ENCODE measurements at places on chromosomes 16 and 17.

DNA sequence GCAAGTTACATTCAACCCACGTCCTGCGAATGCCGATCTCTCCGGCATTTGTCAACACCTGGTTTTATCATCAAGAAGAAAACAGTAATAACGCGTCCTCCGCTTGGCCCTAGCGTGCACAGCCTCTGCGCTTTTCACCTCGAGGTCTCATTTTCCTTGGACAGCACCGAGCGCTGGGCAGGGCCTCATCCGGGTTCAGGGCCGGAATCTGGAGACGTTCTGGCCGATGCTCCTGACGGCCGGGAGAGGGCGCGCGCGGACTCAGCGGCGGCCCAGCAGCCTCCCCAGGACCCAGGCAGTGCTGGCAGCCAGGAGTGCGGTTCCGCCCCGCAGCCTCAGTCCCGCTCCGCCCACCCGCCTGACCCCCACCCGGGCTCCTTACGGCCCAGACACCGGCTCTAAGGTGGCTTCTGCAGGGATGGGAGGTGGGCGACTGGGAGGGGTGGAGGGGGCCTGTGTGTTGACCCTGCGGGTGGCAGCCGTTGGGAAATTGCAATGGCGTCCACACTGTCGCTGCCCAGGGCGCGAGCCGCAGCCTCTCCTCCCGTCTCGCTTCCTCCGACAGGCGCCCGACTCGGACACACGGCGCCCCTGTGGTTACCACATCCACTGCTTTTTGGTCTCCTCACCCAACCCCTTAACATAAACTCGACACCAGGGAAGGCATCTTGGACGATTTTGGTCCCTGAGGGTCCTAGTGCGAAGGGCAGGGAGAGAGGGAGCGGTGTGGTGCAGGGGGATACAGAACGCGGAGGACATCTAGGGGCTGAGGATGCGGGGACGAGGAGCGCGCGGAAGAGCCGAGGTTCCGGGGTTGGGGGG is 7.4 kb upstream of the FLYWCH1 start:
- peak; percentile 76 for DNase-seq

DNA sequence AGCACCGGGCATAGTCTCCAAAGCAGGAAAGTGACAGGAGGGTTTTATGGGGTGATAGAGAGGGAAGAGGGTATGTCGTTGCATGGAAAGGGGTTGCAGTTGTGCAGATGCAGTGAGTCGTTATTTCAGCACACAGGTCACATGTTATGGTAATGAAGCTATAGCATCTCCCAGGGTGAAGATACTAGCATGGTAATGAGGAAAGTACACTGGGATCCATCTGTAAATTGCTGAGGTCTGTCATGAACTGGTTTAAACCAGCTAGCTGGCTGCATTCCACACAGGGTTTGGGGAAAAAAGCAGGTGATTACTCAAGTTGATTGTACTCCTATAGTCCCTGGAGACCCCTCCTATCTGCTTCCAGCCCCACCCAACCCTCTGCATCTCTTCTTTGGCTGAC is 11.7 kb downstream of the COX11 start:
- DNase-seq: no peak

DNA sequence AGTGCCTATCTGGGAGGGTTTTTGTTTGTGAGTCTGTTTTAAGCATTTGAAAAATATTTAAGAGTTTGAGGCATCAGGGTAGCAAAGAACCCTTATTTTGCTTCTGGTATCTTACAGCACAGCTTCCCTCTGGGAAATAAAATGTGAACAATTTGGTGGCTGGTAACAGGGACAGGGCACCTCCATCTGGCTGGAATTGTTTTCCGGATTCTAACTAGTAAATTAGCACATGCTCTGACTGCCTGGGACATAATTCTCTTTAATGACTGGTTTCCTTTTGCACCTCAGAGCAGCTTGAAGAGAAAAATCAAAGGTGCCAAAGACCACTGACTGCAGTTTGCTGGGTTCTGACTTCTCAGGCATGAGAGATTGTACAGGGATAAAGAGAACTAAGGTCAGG is 469.1 kb downstream of the GRIN2A start:
- no peak for DNase-seq

DNA sequence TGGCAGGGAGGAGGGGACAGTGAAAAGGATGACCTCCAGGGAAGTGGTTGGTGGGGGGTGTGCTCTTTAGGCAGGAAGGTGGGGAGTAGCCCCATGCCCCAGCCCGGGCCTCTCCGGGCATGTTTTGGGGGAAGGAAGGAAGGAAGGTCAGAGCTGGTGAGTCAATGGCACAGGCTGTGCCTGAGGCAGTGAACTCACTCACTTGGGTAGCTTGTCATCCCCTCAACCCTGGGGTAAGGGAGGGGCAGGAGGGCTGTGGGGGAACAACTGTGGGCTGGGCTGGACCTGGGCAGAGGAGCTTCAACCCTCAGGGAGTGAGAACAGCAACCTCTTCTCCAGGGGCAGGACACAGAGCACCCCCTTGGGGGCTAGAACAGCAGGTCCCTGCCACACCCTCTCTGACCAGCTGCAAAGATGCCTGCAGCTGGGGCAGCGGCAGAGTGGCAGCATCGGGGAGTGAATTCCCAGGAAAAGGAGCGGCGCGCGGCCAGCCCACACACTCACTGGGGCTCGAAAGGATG is 6.3 kb downstream of the CSF3 start:
- DNase-seq: no peak

DNA sequence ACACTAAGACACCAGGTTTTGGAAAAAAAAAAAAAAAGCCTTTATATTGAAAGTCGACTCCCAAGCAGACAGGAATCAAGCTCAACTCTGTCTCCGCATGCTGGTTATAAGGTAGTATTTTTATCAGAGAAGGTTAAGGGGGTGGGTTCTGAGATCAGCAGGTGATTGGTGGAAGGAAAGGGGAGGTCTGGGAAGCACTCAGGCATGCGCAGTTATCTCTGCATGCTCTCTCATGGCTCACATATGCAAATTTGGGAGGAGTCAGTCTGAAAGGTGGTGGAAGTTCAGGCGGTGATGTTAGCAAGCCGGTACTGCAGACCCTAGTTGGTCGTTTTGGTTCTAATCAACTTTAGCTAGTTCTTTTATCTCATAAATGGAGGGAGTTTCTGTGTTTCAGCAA is 357.6 kb upstream of the C16orf82 start:
- no peak for DNase-seq

DNA sequence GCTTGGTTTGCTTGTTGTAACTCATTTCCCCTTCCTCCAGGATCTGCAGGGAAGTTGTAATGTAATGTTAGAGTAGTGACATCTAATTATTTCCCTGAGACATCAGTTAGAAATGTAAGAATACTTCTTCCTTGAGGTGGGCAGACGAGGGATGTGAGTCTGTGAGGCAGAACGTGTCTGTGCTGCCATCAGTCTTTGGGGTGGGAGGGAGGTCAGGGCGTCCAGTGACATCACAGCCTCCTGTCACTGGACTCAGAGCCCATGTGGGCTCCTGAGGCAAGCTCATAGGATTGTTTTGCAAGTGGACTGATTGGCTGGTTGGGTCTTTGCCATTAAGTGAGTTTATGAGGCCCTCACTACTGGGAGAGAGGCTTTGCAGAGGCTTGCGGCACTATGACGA is 188.8 kb downstream of the CCDC182 start:
- no peak for DNase-seq

- no peak for DNase-seq
These were observed 3.7 kb downstream of the FN3KRP start for GRCh38 chr17:82720204-82720603.

GRCh38 chr17:47757386-47757785 is 24.4 kb downstream of the TBX21 start:
- no peak for DNase-seq

GRCh38 chr17:17812211-17813054 is 24.4 kb downstream of the SREBF1 start:
- DNase-seq: no peak

DNA sequence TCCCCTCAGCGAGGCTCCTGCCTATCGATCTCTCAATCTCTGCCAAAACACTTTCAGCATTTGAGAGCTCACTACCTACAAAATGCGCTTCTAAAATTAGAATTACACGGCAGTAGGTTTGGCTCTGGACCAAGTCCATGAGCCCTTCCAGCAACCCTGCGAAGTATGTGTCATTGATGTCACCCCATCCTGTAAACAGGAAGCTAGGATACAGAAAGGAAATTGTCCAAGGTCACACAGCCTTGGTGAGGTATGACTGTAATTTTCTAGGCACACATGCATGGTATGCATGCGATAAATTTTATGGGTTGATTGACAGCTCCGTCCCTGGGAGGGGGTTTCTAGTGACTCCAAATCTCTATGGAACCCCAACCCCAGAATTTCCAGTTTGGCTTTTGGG is 330.3 kb upstream of the CDH5 start:
- DNase-seq: no peak

GRCh38 chr17:38912221-38912813 is 13.1 kb upstream of the LASP1NB start:
- no peak for DNase-seq

DNA sequence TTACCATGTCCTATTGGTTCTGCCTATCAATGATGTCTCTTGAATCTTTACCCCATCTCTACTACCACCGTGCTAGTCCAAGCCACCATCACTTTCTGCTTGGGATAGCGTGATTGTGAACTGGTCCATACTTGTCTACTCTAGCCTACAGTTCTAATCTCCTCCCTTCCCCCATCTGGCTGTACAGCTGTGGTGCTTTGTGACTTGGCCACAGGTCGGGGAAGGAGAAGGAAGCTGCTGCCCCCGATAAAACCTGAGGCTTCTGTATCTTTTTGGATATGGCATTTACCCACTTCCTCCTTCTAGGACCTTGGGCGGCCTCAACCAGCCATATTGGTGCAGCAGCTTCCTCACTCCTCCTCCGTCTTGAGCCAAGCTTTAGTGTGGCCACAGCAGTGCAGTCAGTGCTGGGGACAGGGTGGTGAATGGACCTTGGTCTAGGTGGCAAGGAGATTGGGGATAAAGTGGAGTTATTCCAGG is 314 bp upstream of the ITGA2B start:
- DNase-seq: no peak

DNA sequence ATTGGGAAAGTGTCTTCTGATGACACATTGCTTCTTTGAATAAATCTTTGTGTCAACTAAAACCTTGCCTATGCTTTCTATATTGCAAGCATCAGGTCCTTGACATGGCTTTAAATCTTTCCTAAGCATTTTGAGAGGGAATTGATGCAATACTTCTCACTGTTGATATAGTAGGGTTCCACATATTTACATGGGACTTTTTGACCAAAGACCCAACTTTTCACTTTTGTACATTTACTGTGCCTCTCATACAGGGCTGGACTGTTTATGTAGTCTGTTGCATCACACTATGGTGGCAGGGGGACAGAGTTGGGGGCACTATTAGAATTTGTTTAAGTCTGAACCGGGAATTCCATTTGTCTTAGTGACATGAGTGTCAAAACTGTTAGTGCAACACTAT is 308.5 kb upstream of the TBX2 start:
- no peak for DNase-seq

DNA sequence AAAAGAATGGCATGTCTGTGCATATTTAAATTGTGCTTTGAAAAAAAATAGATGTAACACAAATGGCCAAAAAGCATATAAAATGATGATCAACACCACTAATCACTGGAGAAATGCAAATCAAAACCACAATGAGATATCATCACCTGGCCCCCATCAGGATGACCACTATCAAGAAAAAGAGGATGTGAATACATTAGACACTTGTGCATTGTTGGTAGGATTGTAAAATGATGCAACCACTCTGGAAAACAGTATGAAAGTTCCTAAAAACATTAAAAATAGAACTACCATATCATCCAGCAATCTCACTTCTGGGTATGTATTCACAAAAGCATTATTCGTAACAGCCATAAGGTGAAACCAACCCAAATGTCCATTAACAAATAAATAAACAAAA is 91.5 kb downstream of the SPAG9 start:
- no peak for DNase-seq

- no peak for DNase-seq
These were observed 5.5 kb upstream of the TGFB1I1 start for GRCh38 chr16:31466381-31466841.

GRCh38 chr17:80204626-80205468 is 15.3 kb downstream of the SGSH start:
- DNase-seq: no peak

- DNase-seq: peak; percentile 27
These were observed 563.9 kb downstream of the TOX3 start for GRCh38 chr16:51982715-51983680.

- DNase-seq: no peak
These were observed 16.5 kb downstream of the RGS11 start for GRCh38 chr16:259226-259625.

GRCh38 chr17:58325289-58325726 is 3.3 kb downstream of the TSPOAP1 start:
- DNase-seq: no peak

GRCh38 chr17:78780335-78780734 is 1.7 kb downstream of the CYTH1 start:
- DNase-seq: no peak

DNA sequence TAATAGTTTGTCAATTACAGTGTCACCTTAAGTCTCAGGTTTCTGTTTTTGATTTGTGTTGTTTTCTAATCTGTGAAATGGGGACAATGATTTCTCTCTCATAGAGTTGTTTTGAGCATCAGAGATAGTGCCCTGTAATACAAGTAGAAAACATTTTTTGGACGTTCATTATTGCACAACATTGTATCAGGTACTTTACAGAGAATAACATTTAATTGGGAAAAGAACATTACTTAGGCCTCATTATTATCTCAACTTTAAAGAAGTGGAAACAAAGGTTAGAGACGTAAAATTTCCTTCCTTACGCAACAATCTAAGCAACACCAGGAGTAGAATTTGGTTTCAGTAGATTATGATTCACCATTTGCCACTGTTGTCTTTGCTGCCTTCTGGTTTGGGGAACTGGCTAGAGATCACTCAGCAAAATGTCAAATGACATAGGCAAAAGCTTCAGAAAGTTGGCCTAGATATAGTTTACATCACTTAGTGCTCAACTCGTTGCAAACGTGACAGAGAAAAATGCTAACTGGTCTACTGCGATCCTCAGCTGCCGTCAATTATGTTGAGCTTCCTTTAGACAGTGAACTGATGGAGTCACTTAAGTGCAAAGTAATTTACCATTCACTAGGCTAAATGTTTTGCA is 1026.8 kb downstream of the CDH11 start:
- no peak for DNase-seq

All from NK-92 treated with Interleukin-12 subunit alpha and Interleukin-12 subunit beta, amount 100 ng/mL, for 24 hours (cell line).